ENCODE measurements at places on chromosomes 3 and 15. TPM values are rescaled to one million over a fixed set of nuclear protein-coding genes. Genes with fewer than 3 reads are reported as not detected.

DNA sequence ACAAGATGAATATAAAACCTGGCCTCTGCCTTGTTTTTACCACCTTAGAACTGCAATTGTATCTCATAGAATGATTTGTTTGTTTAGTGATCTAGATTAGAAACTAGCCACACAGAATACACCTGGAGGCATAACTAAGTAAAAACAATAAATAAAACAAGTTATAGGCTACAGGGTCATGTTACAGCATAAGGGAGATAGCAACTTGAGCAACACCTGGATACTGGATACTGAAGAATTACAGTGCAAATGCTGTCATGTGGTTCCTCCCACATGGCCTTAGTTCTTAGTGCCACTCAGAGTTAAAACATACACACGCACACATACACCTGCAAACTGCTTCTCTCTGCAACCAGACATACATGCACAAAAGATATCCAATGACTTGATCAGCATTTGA, 563.4 kb upstream of the DPPA4 start:
- no peak overlapping the region for H3K27ac ChIP-seq
- DNase-seq, result no peak
- peaks cover 12% of the 10 kb centered on the region for H3K4me1 ChIP-seq
- H3K36me3 ChIP-seq, result peaks cover 2% of the 10 kb centered on the region

DNA sequence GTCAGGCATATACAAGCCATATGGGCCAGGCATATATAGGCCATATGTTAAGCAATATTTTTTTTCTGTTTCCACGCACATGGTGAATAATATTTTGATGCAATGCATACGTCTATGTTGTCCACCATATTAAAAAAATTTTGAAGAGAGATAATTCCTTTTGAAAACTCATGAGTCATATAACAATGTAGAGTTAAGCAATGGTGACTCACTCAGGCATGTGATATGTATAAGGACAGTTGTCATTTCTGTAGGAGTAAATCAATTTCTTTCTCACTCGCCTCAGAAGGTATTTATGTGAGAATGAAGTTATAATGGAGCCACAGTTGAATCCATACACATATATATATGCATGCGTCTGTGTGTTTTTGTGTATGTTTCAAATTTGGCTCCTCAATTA, 272.6 kb downstream of the EPHA3 start:
- peaks cover 14% of the 10 kb centered on the region for H3K4me1 ChIP-seq
- no peak overlapping the region for H3K27ac ChIP-seq
- no peak overlapping the region for H3K4me3 ChIP-seq

- no peak overlapping the region for H3K4me3 ChIP-seq
- H3K36me3 ChIP-seq, result no peaks in the 10 kb centered on the region
- DNase-seq, result no peak
These were observed 22.6 kb downstream of the CLDN18 start for GRCh38 chr3:138032567-138032966.

GRCh38 chr3:8317661-8318649, 183.7 kb upstream of the LMCD1 start:
- no peak for DNase-seq
- H3K27me3 ChIP-seq, result no peaks in the 10 kb centered on the region
- H3K27ac ChIP-seq, result no peak overlapping the region
- no peak overlapping the region for H3K4me3 ChIP-seq
- H3K4me1 ChIP-seq, result no peaks in the 10 kb centered on the region

Gene STAB1
- total RNA-seq, result 0.66 TPM
